Stimulated activated CD4-positive, alpha-beta T cell treated with anti-CD3 and anti-CD28 coated beads, Interleukin-4, amount 100 ng/mL, for 48 hours (primary cell): ENCODE measurements at places on chromosomes 2 and 18.
A peak's percentile ranks its signal among the peaks of the same experiment; 100 is the strongest.

- no peak for DNase-seq
Observed at GRCh38 chr2:26899500-26900164, 51.7 kb downstream of the DPYSL5 start.

- DNase-seq = peak; percentile 65
Observed at GRCh38 chr2:98761267-98761781, 30.4 kb upstream of the MGAT4A start.

DNA sequence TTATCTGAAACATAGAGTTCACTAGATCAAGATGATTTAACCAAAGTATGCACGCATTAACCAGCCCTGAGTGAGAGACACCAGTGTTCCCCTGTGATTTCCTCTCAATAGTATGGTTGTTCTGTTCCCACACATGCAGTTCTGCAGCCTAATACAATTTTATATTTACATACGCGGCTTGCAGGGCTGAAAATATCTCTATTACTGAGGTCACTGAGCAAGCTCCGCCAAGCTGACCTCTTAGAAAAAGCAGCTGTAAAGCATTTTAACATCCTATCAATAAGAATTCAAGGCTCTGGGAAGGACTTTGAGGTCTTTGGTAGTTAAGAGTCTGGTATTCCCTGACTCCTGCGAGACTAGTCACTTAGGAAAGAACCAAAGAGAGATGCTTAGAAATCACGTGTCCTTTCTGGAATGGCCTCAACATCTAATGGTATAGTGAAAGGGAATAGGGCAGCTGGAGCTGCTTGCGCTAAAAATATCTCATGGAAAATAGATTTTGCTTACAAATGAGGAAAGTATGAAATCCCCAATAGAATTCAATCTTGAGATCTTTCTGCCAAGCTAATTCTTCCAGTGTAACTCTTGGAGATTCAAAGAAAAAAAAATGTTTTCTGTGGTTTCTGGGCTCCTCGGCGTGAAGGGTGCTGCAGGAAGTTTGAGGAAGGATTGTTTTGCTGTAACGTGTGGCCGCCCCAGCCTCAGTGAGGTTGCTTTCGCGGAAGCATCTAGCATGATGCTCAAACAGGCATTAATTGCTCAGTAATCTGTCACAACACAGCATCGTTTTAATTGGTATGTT lies 59.2 kb downstream of the DOCK10 start:
- DNase-seq = no peak

DNA sequence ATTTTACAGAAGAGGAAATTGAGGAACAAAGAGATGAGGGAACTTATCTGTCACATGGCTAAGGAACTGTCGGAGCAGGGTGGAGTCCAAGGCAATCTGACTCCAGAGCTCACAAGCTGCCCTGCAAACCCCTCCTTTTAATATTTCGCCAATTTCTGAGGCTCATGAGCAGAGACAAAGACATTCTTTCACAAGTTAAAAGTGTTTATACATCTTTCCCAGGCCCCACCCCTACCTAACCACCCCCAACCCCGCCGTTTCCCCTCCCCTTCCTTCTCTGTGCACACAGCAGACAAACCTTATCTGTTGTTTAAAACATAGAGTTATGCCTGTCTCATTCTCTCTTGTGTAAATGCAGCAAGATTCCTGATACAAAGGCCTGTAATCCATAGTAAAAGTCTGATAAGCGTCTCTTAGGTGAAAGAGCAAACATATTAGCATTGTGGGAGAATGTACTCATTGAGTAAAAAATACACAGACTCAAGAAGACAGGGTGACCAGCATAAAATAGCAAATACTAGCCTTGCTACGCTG lies 44.3 kb downstream of the EPHA4 start:
- no peak for DNase-seq

DNA sequence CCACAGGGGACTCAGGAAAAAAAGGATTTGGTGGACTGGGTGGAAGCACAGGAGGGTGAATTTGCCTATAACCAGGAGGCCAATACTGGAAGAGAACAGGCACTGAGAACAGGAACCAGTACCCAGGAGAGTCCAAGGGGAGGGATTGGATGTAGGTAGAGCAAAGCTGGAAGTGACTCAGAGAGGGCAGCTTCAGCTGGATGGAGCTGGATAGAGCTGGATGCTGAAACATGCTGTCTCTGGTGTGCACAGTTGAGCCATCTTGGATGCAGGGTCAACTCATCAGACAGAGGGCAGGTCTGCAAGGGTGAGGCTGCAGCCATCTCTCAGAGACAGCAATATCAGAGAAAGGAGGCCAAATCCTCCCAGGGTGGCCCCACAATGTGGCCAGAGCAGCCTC lies 134.0 kb downstream of the GALNT14 start:
- no peak for DNase-seq

- no peak for DNase-seq
Observed at GRCh38 chr2:217650229-217650628, 352.6 kb downstream of the TNS1 start.

DNA sequence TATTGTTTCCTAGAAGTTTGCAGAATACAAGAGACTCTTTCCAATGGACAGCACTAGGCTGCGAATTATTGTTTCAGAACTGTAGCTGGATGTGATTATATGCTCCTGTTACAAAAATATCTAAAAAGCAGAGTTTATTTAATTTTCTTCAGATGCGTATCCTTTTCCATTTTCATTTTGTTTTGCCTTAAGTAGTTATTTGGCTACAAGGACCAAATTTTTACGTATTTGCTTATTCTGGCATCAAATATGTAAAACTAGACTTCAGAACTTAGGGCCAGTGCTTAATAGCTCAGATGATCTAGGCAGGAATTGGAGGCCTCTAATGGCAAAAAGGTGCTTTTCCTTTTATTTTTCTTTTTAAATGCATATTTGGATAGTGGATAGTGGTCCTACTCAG lies 18.7 kb downstream of the MEP1B start:
- no peak for DNase-seq

DNA sequence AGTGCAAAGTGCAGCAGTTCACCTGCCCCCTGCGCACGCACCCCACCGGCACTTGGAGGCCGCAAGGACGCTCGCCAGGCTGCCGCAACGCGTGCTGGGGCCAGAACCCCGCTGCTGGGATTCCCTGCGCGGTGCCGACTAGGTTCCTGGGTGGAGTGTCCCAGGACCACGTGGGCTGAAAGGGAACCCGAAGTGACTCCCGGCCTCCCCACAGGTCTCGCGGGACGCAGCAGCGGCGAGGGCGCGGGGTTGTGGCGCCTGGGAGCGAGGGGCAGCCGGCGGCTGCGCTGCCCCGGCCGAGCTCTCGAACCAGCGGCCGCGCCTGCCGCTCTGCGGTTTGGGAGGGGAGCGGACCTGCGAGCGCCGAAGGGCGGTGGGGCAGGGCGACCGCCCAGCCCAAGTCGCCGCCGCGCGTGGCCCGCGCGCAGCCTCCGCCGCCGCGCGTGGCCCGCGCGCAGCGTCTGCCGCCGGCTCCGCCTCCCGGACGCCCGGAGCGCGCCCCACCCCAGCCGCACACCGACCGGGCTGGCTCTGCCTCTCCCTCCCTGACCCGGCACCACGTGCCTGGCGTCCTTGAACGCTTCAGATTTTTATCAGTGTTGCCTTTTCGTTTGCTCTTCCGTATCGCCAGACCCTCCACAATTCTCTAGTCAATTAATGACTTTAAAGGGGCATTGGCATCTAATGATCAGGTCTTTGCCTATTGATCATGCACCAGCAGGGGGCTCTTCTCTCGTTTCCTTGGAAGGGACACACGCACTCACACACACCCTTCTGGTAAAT lies at the start of gene FTCDNL1:
TSS of gene FTCDNL1 (minus strand) at position 475 of the 783 bp plus-strand sequence. CDS start 2,230 bp downstream, outside the sequence.
- DNase-seq = peak; percentile 56

- no peak for DNase-seq
Observed at GRCh38 chr18:26803643-26804042, 61.9 kb downstream of the AQP4 start.

DNA sequence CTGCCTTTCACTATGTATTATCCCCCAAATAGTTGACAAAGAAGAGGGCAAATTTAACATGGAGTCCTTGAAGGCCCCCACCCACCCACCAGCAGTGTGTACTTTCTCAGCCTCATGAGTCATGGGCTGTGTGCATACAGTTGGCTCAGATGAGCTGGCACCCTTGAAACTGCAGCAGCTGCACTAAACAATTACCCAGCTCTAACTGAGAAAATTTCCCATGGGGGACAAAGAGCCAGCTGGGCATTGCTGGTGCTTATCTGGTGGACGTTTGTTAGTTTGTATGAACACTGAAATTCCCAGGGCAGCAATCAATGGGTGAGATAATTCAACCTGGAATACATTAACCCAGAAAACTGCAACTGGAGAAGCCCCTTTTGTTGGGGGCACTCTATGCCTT lies 131.7 kb downstream of the GCA start:
- no peak for DNase-seq

DNA sequence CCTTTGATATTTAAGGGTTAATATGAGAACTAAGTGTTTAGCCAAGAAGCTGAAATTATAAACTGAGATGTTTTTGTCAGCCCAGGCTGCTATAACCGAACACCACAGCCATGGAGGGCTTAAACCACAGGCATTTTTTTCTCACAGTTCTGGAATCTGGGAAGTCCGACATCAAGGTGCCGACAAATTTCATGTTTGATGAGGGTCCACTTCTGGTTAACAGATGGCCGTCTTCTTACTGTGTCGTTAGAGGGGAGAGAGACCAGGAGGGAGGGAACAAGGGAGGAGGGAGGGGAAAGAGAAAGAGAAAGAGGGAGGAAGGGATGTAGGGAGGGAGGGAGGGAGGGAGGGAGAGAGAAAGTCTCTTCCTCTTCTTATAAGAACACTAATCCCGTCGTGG lies 6.5 kb upstream of the CNDP2 start:
- DNase-seq = no peak

GRCh38 chr2:223161873-223162458 lies 110.0 kb downstream of the KCNE4 start:
- DNase-seq = no peak
